ENCODE measurements at places on chromosomes 6 and 20. TPM values are rescaled to one million over a fixed set of nuclear protein-coding genes. Genes with fewer than 3 reads are reported as not detected.

The SNRNP48 gene
- total RNA-seq: 9.7 TPM

The DCDC2 gene
- total RNA-seq: not detected

The GLP1R gene
- total RNA-seq: not detected

The BTNL2 gene
- total RNA-seq: not detected

The PRL gene
- total RNA-seq: not detected

The MAP7 gene
- 0.77 TPM for total RNA-seq

The SLC22A16 gene
- total RNA-seq: not detected

The LHFPL5 gene
- total RNA-seq: not detected

The KHDC1L gene
- total RNA-seq: not detected

The DNAH8 gene
- 0.05 TPM for total RNA-seq

The FOXS1 gene
- 185 TPM for total RNA-seq

The FAM162B gene
- total RNA-seq: not detected

The PKIB gene
- 42.1 TPM for total RNA-seq

The SLCO4A1 gene
- not detected for total RNA-seq

The GJA10 gene
- total RNA-seq: not detected
